ENCODE measurements at places on chromosomes 7 and 10.

DNA sequence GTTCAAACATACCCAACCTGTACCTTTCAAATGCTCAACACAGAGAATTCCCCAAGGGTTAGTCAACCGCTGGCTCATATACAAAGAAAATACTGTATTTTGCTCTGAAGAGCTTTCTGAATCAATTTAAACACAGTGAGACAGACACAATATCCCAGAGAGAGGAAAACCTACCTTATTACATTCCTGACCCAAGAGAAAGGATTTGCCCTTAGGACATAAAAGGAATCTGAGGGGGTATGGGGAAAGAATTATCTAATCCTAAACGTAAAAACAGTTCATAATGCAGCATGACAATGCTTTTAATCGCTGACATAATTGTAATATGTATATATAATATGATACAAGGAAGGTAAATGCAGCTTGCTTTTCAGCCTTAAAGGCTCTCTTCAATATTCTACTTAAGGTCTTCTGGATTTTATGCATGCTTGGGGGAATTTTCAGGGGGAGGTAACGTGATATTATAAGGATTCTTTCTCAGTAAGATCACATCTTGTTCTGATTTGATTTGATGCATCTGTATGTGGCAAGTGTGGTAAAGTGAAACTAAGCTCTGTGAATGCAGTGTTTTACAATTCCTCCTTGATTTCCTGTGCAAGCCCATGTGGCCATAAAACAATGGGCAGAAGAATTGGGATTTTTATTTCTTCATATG, 240.5 kb downstream of the GLI3 start:
- no peak for DNase-seq

DNA sequence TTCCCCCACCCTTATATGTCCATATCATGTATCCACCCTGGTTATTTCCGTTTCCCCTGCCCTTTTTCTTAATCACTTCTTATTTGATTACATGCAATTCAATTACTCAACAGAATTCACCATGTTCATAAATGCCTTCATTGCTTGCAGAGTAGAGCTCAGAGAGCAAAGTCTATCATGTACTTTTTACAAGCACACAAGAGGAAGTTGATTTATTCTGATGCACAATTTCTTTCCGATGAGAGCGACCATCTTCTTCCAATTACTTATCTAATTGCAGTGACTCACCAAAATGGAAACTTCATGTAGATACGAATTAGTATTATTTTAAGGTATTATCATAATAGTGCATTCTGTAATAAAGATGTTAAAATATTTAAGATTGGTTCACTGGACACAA, 430.5 kb upstream of the KLF6 start:
- DNase-seq: no peak

DNA sequence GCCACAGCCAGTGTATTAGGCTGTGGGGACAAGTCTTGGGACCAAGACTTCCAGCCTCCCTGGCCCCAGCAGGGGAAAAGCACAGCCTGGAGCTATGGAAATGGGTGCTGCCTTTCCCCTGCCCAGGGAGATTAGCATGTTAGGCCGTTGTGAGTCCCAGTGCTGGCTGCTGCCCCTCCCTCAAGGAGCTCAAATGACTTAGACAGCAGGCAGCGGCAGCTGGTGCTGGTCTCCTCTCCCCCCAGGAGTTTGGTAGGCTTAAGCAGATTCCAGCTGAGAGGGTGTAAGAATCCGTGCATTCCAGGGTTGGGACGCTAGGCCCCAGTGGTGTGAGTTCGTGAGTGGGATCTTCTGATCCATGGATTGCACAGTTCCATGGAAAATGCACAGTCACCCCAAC, 301.5 kb upstream of the PHF14 start:
- no peak for DNase-seq

GRCh38 chr7:86280150-86280549, 363.6 kb upstream of the GRM3 start:
- no peak for DNase-seq

GRCh38 chr7:119935418-119936025, 337.5 kb upstream of the KCND2 start:
- DNase-seq: peak; percentile 48

DNA sequence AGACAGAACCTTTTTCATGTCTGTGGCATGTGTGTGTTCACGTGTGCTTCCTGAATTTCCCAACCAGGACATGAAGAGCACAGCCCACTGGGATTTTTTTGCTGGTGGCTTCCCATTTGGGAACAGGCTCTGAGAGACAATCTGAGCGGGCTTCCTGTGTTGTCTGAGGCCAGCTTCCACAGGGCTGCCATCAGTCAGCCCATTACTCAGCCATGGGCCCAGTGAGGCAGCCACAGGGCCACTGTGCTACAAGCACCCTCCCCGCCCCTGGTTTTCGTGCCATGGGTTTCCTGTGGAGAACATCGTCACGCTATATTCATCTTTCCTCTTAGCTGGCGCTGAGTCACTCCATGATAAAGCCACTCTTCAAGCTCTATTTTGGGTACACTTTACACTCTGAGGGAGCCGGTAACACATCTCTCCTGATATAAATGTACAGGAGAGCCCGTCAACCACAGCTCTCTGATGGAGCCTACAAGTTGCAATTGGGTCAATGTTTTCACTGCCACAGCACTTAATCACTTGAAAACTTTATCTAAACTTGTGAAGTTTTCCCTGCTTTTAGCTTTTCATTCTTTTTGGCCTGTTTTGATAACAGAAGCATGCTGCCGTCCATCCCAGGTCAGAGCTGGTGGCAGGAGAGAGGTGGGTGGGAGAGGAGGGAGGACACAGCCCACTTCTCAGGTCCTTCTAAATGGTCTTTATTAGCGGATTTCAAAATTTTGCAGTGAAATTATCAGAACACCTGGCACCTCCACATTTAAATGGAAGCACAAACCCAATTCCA, 96.9 kb downstream of the HIPK2 start:
- no peak for DNase-seq

DNA sequence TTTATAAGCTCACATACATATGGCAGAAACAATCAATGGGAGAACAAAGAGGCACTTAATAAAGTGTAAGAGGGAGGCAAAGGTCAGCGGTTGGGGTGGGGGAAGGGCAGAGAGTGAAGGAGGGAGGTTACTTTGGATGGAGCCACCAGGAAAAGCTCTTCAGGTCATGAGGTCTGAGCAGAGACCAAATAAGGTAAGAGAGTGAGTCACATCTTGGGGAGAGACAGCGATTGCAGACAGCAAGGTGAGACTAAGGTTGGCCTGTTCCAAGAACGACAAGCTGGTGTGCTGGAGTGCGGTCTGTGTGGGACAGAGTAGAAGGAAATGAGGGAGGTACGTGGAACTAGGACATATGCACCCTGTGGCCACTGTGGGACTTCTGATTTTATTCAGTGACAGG, 74.3 kb upstream of the TOMM7 start:
- DNase-seq: no peak

GRCh38 chr10:128151031-128151430, 24.8 kb upstream of the MKI67 start:
- DNase-seq: no peak

GRCh38 chr7:27211764-27212204, 11.9 kb upstream of the HOXA13 start:
- DNase-seq: no peak

DNA sequence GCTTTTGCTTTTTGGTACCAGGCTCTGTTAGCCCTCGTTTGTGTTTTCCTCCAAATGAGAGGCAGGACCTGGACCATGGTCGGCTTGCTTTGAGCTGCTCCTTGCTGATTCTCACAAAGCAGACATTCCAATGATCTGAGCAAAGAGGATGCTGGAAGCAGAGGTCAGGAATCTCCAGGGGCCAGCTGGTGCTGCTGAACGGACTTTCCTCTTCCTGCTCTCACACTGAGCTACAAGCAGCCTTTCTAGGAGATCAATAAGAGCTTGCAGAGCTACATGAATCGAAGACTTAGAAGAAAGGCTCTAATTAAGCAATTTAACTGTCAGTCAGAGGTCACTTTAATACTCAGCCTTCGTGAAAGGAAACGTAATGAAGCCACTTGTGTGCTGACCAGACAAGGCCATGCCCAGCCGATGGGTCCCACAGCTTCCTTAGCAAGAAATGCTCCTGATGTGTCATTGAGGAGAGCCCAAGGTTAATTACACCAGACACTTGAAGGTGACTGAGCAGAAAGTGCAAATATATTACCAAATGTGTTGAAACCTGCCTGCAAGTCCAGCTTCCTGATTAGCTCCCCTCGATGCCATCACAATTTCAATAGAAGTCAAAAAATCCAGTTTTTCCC, 151.3 kb upstream of the RSU1 start:
- no peak for DNase-seq

- no peak for DNase-seq
Observed at GRCh38 chr7:138483531-138483930, 23.5 kb downstream of the TRIM24 start.

DNA sequence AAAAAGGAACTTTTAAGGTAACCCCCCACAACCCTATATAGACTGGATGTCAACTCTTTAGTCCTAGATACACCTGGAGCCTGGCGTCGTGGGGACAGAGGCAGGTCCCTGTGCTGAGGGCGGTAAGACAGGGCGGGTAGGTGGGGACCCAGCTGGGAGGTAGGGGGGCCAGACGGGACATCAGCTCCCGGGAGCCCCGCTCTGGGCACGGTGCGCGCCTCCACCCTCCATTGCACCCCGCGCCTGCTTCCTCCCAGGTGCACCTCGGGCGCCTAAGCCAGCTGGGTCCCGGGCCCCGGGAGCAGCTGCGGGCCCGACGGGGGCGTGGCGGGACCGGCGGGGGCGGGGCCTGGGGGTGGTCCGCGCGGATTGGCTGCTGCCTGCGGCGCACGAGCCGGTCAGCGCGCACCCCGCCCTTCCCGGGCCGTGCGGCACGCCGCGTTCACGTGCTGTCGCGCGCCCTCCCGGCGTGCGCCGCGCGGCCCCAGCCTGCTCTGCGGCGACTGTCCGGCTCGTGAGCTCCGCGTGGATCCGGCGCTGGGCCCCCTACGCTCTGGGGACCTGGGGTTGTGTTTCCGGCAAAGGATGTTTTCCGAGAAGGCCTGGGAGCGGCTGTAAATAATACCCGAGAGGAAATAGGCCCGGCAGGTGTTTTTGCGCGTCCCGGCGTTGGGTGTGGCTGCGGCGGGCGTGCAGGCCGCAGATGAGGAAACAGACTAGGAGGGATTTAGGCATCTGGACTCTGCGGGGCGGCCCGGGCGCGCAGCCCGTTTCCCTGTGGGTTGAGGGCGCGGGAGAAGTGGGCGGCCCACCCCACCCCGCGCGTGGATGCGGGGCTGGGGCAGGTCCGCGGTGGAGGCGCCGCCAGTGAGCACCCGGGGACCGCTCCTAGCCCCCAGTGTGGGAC, 39.1 kb upstream of the PFKFB3 start:
- peak; percentile 76 for DNase-seq

DNA sequence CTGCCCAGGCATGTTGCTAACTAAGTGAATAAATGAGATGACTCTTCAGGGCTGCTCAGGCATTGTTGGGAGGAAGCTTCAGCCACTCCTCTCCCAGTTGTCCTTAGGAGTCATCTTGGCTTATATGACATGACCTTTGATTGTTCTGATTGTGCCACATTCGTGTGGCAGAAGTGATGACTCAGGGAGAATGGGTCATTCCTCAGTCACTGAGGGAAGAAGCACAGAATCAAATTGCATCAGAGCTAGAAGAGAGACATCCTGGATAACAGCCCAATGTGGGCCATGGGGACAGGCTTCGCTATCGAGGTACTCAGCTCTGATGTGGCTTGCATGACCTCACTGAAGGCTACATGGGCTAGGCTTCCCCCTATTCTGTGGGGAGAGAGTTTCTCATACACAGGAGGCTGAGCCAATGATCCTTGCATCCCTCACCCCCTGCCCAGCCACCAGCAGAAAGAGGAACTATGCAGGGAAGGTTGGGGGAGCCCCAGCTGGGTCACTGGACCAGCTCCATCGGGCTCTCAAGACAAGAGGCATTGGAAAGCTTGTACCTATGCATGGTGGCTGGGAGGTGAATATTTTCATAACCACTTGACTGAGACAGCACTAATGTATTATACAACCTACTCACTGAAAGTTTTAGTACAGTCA, 6.0 kb upstream of the HMX3 start:
- DNase-seq: no peak

DNA sequence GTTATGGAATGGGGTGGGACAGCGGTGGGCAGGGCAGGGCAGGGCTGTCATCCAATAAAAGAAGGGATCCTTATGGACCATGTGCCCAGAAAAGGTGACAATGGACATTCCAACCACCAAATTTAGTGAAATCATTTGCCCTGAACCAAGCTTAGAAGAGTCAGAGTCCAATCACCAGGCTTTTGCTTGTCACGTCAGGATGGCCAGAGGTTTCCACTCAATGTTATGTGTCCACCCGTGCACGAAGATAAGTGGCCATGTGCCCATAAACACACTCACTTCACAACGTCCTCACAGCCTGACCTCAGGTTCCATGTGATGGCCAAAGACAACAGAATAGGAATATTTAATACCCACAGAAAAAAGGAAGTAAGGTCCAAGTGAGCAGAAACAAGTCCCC, 36.6 kb upstream of the PLPP4 start:
- no peak for DNase-seq

GRCh38 chr7:75938921-75939320, 24.0 kb downstream of the POR start:
- DNase-seq: peak; percentile 27

DNA sequence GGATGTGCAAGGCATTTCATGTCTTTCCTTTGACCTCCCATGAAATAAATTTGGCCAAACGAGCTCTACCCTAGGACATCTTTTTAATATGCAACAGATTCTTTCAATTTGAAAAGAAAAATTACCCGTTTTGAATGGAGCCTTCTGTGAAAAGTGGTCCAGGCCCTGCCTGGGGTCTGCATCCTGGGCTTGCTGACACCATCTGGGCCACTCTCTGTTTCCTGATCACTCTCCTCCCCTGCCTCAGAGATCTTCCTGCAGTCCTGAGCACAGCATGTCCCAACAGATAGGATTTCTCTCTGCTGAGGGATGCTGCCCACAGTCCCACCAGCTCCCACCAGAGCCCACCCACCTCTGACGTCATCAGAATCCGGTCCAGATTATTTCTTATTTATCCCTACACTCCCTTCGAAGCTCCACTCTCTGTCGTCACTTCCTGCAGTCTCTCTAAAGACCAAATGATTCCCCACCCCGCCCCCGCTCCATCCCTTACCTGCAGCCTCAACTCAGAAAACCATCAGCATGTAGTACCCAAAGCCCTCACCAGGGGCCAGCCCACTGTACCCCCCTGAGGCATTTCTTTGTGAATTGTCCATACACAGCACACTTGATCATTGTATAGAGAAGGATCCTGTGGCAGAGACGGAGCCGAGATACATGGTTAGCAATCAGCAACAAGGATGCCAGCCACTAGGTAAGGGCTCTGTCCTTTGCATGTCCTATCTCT, 192.1 kb upstream of the MGMT start:
- no peak for DNase-seq

GRCh38 chr10:85651497-85651882, 715.1 kb downstream of the GRID1 start:
- no peak for DNase-seq

GRCh38 chr10:22047812-22048211, 44.3 kb upstream of the DNAJC1 start:
- DNase-seq: no peak

GRCh38 chr7:83339907-83340306, 177.2 kb upstream of the PCLO start:
- no peak for DNase-seq

Measured in COR-L47 (cell line).